ENCODE measurements at places on chromosomes 6 and 20.

DNA sequence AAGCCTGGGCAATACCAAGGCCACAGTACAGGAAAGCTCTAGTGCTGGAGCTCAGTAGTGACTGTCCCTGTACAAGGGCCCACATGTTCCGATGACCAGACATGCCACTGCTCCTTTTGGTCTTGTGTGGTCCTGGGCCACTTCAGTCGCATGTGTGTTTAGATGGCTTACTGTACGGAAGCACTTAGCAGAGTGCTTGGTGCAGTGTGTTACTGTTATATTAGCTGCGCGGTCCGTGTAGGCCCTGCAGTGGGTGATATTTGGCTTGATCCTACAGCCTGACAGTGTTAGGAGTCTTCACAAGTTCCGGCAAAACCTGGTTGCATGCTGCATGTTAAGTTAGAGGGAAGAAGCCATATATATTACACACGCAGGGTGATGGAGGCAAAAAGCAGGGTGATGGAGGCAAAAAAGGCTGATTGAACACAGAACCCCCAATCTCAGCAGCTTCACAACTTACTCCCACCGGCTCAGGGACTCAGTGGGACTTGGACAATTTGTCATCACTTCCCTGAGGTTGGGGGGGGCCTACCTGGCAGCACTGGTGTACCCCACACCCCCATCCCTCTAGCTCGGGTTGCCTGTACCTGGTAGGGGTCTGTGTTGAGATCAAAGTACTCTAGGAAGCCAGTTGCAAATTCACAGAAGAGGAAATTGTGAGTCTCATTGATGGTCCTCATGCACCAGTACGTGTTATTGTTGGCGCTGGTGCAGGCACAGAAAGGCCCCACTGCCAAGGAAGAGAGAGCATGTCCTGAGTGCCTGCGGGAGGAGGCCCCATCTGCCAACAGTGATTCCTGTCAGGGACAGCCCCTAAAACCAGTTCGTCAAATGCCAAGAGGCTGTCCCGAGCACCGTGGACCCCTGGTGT is 122.6 kb downstream of the SULF2 start:
- DNase-seq: no peak

DNA sequence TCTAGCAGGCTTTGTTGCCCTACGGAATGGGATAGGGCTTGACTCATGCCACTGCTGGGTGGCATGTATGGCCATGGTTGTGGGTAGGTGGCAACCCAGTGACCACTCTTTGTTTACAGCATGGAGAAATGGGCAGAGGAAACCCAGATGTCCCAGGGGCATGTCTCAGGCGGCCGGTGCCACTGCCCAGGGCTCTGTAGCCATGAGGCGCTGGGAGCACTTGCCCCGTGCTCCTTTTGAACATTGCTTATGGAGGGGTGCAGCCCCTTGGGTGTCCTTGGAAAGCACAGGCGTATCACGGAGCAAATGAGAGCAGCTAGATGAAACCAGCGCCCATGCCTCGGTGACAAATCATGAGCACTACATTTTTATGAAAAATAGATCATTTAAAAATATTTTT is 212.5 kb upstream of the ECI2 start:
- no peak for DNase-seq

- no peak for DNase-seq
These were observed 10.2 kb downstream of the VSX1 start for GRCh38 chr20:25071734-25072133.

DNA sequence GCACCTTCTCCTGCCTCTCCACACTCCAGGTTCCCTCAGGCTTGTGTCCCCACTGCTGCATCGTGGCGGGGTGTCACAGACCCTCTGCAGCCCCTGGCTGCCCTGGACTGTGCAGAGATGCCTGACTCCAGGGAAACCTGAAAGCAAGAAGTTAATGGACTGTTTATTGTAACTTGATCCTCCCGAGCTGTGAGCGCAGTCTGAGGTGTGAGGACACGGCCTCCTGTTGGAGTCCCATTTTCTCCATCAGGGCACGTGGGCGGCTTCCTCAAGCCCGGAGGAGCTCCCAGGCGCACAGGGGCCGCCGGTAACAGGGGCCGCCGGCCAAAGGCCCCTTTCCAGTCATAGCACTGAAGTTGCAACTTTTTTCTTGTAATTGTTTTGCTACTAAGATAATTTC is 16.9 kb downstream of the RBM38 start:
- no peak for DNase-seq

DNA sequence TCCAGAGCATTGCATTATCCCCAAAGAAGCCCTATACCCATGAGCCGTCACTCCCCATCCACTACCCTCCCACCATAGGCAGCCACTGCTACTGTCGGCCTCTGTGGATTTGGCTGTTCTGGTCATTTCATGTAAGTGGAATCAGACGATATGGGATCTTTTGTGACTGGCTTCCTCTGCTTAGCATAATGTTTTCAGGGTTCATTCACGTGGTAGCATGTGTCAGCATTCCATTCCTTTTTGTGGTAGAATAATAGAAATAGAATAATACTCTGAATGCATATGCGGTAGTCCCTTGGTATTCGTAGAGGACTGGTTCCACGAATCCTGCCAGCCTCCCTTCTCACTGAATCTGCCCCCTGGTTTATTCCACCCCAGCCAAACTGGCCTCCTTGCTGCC is 402.6 kb upstream of the SULF2 start:
- DNase-seq: peak; percentile 80

- peak; percentile 22 for DNase-seq
These were observed 808 bp downstream of the ULBP1 start for GRCh38 chr6:149964308-149965193.

DNA sequence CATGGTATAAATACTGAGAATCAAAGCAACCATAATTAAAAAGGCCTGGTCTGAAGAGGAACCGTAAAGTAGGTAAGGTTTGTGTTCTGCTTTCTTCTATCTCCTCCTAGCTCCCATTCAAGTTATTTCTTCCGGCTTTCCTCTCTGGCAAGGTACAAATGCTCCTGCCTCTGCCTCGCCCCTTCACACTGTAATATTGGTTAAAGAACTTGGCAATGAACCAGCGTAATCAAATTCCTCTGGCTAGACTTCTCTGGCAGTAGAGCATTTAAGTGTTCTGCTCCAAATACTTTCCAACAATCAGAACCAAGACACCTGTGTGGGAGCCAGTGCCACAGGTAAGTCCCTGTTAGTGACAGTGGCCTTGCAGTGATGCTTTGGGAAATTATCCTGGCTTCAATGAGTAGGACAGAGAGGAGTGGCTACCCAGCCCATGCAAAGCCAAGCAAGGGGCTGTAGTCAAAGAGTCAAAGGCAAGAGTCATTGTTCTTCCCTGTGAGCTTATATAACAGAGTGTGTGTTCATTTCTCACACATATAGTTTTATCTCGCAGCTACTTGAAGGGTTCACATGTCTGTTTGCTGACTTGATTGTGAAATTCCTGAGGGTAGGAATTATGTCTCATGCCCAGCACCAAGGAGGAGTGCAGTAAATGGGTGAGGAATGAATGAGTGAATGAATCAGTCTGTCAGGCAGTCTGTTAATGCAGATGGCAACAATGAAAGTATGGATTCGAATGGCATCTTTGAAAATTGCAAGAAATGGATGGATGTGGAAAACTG is 329.3 kb downstream of the NRN1 start:
- DNase-seq: no peak

- no peak for DNase-seq
These were observed 582.8 kb upstream of the ADGRB3 start for GRCh38 chr6:68052234-68052633.

- DNase-seq: no peak
These were observed 103.6 kb downstream of the MAP3K7 start for GRCh38 chr6:90483116-90483839.

- DNase-seq: no peak
These were observed 10.5 kb downstream of the PIGT start for GRCh38 chr20:45426320-45427016.

Data from fibroblast of upper back skin (primary cell).